A549 treated with AZD2906 at 1 μM for 4 hours (cell line): ENCODE measurements at places on chromosomes 5 and 9. TPM values are rescaled to one million over a fixed set of nuclear protein-coding genes. Genes with fewer than 3 reads are reported as not detected.

LURAP1L gene
- 23.7 to 28.8 TPM (median 26.7 TPM) in 5 replicates for total RNA-seq

CATSPER3 gene
- 0.15 to 0.49 TPM (median 0.39 TPM) in 5 replicates for total RNA-seq

CYLC2 gene
- not detected in 5 replicates for total RNA-seq

SLIT3 gene
- total RNA-seq: 13.0 to 18.1 TPM (median 16.5 TPM) in 5 replicates

MELK gene
- total RNA-seq: 64.0 to 81.5 TPM (median 68.7 TPM) in 5 replicates

SPAG8 gene
- 0.34 to 0.52 TPM (median 0.35 TPM) in 5 replicates for total RNA-seq

PLCXD3 gene
- total RNA-seq: 0.10 to 0.18 TPM (median 0.15 TPM) in 5 replicates

PCDHA3 gene
- total RNA-seq: 0.82 to 1.0 TPM (median 0.93 TPM) in 5 replicates

ELOVL7 gene
- total RNA-seq: 9.2 to 12.6 TPM (median 11.2 TPM) in 5 replicates

RLN1 gene
- total RNA-seq: not detected in 5 replicates

CERCAM gene
- 34.2 to 41.0 TPM (median 36.2 TPM) in 5 replicates for total RNA-seq

CD14 gene
- total RNA-seq: 3.2 to 4.2 TPM (median 4.0 TPM) in 5 replicates

OMD gene
- not detected in 5 replicates for total RNA-seq

SPATA31A1 gene
- not detected in 5 replicates for total RNA-seq
